ENCODE measurements at places on chromosomes 4 and X.

DNA sequence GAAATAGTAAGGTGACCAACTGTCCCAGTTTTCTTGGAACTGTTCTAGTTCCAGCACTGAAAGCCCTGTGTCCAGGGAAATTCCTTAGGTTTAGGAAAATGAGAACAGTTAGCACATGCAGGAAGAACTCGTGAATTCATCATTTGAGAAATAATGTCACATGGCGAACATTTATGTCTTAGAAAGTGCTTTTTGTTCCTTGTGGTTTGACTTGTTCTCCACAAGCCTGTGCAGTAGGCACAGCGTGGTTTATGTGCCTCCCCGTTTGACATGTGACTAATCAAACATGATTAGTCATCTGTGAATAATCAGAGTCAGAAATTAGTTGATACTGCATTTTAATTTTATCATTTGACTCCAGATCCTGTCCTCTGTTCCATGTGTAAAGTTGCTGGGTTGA, 556.0 kb upstream of the CPEB2 start:
- no peak for DNase-seq

- DNase-seq = no peak
Observed at GRCh38 chr4:94409962-94410361, 41.8 kb upstream of the PDLIM5 start.

GRCh38 chr4:179595671-179596410, 2153.6 kb upstream of the AGA start:
- DNase-seq = no peak

- no peak for DNase-seq
Observed at GRCh38 chr4:138555584-138555983, 313.4 kb upstream of the SLC7A11 start.

GRCh38 chrX:46279925-46280313, 265.3 kb downstream of the ZNF674 start:
- DNase-seq = no peak

- DNase-seq = no peak
Observed at GRCh38 chr4:182809417-182810102, 107.6 kb downstream of the DCTD start.

DNA sequence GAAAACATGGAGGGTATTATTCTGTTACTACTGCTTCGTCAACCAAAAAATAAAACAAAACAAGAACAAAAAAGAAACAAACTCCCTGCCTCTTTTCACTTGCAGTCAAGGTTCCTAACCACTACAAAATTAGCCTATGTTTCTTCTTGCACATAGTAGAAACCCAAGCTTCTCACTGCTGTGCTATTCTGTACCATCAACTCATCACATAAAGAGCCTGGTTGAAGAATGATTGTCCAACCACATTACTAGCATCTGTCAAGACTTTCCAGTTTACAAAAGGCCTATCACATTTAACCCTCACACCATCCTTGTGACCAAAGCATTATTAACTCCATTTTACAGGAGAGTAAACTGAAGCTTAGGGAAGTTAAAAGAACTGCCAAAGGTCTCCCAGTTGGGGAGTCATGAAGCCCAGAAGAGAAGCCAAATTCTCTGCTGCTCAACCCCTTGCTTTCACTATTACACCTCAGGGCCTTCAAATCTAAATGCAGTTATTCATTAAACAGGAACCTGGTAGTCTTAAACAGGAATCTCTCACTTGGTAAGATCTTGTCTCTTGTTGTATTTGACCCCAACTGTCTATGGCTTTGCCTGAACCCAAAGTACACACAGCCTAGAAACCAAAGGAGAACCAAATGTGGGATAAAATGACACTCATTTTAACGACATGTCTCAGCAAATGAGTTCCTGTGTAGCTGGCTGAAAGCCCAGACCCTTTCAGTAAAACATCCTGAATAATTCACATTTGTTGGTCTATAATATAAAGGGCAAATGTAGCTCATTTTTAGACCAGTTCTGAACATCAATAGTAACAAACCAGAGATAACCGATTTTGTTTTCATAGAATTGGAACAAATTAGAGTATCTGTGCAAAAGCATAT, 8.6 kb downstream of the F9 start:
- DNase-seq = no peak

GRCh38 chrX:83416273-83416672, 91.8 kb upstream of the POU3F4 start:
- DNase-seq = no peak

GRCh38 chrX:50609796-50610195, 139.2 kb upstream of the DGKK start:
- no peak for DNase-seq

- DNase-seq = no peak
Observed at GRCh38 chrX:22968494-22968893, 31.3 kb upstream of the DDX53 start.

- DNase-seq = no peak
Observed at GRCh38 chr4:27428661-27429060, 568.0 kb downstream of the STIM2 start.

- DNase-seq = no peak
Observed at GRCh38 chrX:37755025-37755424, 24.8 kb upstream of the CYBB start.

- no peak for DNase-seq
Observed at GRCh38 chr4:155032521-155033229, 175.8 kb upstream of the NPY2R start.

DNA sequence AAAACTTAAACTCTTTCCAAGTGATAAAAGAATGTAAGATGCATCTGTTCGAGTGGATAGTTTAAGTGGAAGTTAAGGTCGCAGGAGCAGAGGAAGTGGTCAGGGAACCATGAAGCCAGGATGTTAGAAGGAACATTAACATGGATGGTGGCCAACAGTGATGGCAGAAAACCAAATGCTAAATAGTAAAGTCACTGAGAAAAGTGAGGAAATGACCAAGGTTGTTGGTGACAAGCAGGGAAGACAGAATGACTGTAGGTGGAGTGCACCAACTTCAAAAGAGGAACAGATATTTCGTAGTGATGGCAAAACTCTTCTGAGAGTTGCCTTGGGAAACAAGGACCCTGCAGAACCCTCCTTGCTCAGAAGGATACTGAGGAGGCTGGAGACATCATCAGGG, 226.2 kb downstream of the PALLD start:
- no peak for DNase-seq

DNA sequence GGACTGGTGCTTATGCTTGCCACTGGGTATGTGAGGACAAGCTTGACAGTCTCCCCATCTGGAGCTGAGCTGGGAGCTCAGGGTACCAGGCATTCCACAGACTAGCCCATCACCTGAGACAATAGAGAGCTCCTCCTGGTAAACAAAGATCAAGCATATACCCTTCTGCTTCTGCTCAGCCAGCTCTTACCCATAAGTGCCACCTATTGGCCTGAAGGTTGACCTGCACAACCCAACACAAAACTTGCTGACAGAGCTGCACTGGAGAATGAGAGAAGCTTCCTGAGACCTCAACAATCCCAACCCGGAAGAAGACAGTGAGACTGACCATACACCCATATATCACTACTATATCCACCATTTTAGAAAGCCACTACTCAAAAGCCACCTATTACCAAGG, 1049.2 kb upstream of the INTU start:
- DNase-seq = no peak

GRCh38 chr4:123055943-123056342, 133.5 kb upstream of the NUDT6 start:
- no peak for DNase-seq

GRCh38 chr4:124055896-124056295, 656.6 kb downstream of the ANKRD50 start:
- DNase-seq = no peak

GRCh38 chr4:69497076-69497475, 1.4 kb upstream of the UGT2B4 start:
- DNase-seq = no peak

DNA sequence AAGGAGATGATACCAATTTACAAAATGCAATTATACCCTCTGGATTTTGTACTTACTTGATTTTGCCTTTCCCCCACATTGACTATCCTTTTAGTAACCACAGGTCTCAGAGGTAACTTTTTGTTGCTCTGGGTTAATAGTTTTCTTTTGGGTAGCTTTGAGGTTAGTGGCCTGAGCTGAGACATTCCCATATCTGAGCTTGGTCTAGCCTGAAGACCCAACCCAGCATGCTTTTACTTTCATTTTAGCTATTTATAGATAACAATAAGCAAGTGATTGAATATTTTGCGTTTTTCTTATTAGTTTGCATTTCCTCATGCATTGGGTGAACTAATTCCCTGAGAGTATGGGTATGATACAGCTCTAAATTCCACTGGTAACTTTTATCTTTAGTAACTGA, 11.8 kb downstream of the HTN1 start:
- DNase-seq = no peak

DNA sequence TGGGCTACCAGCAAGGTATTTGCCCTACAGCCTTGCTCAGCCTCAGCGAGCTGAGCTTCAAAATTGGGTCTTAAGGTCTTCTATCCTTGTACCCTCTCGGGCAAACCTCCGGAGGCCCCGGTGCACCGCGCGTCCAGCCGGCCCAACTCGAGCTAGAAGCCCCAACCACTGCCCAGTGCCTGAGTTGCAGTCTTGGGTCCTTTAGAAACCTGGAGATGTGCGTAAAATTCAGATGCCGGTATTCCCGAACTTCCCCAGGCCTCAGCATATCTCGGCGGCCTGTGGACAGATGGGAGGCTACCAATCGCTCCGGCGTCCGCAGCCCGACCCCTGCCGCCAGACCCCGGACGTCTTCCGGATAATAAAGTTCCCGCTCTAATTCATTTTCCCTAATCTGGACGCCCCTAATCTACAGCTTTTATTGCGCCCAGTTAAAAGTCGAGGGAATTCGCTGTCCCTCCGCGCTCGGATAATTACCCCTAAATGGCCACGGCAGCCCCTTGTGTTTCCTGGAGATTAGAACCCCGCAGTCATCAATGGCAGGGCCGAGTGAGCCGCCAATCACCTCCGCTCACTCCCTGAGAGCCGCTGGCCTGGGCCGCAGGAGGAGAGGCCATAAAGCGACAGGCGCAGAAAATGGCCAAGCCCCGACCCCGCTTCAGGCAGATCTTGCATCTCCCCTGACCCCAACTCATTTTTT, 1.5 kb upstream of the MSX1 start:
- no peak for DNase-seq

- no peak for DNase-seq
Observed at GRCh38 chrX:134948333-134949241, 42.2 kb upstream of the SMIM10 start.

GRCh38 chr4:89674876-89675459, 162.0 kb downstream of the SNCA start:
- DNase-seq = no peak

- DNase-seq = no peak
Observed at GRCh38 chrX:38437093-38437492, 84.7 kb downstream of the OTC start.

- DNase-seq = no peak
Observed at GRCh38 chr4:66855956-66856355, 689.3 kb downstream of the CENPC start.

DNA sequence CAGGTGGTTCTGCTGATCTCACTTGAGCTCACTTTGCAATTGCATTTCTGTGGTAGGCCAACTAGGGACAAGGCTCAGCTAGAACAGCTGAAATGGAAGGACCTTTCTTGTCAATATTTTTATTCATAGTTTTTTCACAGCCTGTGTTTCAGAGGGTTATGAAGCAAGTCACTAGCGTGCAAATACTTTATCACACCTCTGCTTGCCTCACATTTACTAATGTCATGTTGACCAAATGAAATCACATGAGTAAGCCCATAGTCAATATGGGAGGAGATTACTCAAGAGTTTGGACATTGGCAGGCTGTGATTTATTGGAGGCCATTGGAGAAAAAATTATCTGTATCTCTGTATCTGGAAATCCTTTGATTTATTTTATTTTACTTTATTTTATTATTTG, 628.3 kb upstream of the EPHA5 start:
- no peak for DNase-seq

- no peak for DNase-seq
Observed at GRCh38 chrX:69020316-69020715, 144.9 kb downstream of the PJA1 start.
